ENCODE measurements at places on chromosomes 16 and 17.

DNA sequence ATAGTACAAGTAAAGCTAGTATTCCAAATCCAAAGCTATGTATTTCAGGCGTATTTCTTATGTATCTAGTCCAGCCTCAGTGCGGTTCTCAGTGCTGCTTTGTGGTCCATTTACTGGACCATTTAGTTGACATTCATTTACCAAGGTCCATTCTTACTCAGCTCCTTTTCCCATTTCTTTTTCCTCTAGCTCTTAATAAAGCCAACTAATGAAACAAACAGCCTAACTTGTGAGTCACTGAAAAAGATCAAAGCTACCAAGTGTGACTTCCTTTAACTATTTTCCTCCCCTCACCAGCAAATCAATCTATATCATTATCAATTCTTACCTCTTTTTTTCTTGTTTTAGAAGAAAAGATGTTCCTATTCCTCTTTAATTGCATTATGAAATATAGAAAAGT lies 64.0 kb downstream of the CYB561 start:
- no peak for DNase-seq

GRCh38 chr17:70091696-70092095 lies 16.7 kb downstream of the KCNJ16 start:
- DNase-seq = no peak

GRCh38 chr16:21523411-21524067 lies 75.8 kb upstream of the METTL9 start:
- no peak for DNase-seq

DNA sequence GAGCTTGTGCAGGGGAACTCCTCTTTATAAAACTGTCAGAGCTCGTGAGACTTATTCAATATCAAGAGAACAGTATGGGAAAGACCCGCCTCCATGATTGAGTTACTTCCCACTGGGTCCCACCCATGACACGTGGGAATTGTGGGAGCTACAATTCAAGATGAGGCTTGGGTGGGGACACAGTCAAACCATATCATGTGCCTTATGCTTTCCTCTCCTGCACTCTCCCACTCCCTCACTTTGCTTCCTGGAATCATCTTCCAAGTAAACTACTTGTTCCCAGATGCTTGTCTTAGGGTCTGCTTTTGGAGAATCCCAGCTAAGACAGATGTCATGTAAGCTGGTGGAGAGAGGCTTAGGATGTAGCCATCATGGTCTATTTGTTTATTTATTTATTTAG lies 271.2 kb downstream of the HAPSTR1 start:
- no peak for DNase-seq

GRCh38 chr17:64786337-64786736 lies 124.2 kb upstream of the SMURF2 start:
- no peak for DNase-seq

GRCh38 chr16:78686601-78687000 lies 587.1 kb downstream of the WWOX start:
- DNase-seq = no peak

GRCh38 chr16:50591800-50592771 lies 43.9 kb downstream of the NKD1 start:
- DNase-seq = no peak

DNA sequence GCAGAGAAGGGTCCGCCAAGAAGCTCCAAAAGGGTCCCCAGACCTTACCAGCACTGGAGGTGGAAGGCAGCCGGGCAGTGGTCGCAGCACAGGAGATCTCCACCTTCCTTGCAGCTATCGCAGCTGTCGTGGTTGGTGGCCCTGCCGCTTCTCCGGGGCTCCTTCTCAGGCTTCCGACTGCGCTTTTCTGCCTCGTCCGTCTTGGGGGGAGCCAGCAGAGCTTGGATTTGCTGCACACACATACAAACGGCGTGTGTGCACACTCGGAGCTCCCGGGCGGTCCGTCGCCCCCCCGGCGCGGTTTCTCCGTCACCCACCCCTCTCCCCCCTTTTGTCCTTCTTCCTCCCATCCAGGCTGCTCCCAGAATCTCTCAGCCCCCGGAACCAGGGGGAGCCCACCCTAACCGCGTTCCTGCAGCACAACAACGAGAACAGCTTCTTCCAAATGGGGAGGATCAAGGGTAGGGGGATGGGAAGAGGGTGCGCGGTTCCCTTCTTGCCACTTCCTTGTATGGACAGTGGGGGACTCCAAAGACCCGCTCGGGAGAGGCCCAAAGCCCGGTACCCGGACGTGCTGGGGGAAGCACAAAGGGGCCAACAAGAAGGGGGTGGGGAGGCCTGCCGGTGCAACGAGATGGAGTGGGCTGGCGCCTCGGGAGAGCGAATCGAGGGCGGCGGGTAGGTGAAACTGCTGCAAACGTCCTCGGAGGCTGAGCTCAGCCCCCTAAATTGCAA lies 1.1 kb downstream of the PHF12 start:
- peak; percentile 71 for DNase-seq

DNA sequence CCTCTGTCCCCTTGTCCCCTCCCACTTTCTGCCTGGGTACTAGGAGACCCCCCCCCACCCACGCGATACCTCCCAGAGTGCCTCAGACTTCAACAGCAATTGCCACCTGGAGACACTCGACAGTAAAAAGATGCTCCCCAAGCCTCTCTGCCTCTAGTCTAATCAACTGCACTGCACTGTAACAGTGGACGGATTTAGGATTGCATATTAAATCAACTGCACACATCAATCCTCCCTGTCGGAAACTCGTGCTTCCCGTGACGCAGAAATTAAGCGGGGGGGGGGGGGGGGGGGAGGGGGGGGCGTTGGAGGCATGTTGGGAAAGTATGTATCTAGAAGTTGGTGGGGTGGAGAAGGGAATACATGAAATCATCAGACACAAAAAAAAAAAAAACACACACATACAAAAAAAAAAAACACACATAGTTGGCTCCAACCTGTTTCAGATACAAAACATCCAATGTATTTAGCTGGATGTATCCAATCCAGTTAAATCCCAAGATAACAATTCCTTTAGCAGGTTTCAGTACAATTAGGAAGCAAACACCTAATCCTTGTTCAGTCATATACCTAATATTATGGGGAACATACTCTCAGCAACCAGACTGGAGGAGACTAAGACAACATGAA lies 29.7 kb downstream of the FAM222B start:
- DNase-seq = peak; percentile 62

DNA sequence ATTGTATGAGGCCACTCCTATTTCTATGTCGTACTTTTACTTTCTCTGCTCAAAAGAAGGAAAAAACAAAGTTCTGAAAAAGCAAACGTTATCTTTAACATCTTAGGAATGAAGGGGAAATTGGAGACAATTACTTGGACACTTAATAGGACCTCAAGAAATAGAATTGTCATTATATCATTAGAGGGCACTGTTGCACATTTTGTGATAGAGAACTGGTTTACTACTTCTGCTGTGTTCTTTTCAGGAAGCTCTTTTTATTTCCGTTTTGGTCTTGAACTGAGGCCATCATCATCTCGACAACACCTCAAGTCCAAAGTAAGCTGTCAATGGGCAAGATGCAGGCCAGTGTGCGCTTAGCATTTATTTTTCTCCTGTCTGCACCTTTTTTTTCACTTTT lies 14.6 kb downstream of the COG4 start:
- DNase-seq = peak; percentile 43

DNA sequence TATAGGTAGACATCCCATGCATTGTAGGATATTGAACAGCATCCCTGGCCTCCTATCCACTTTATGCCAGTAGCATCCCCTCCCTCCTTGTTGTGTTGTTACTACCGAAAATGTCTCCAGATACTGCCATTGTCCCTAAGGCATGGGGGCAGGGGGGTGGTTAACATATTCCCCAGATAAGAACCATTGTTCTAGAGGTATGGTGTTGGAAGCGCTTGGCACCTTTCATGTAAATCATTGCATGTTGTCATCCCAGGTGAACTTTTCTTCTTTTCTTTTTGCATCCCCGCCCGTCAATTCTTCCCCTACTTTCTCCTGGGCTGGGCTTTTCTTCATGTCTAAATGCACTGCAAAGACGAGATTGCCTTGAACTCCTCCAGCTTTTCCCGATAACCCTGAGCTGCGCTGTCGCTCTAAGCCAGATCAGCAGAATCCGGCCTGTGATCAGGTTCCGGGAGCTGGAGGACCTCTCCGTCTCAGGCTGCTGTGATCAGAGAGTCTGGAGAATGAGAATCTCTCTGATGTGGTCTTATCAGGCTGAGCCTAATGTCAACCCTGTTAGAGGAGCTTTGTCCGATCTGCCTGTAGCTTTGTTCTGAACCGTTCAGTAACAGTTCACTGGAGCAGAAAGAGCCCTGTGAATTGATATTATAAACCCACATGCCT lies 76.2 kb downstream of the RBFOX1 start:
- DNase-seq = no peak

- no peak for DNase-seq
Observed at GRCh38 chr17:18987230-18987610, 17.3 kb downstream of the FAM83G start.

DNA sequence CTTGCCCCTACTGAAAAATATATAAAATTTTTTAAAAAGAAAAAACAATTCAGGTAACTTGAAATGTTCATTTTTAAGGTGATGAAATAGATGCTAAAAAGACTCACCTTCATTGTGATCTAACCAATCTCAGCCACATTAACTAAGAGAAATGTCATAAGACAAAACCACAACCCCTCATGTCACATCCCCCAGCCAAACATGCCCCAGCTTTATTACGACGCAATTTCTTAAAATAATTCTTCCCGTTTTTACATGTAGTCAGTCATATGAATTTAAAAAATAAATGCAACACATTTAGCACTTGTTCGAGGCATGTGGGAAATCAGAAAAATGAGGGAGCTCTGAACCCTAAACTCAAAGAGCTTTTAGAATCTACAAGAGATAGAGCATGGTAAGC lies 9.5 kb downstream of the AMFR start:
- no peak for DNase-seq

GRCh38 chr16:57115168-57115513 lies 22.8 kb downstream of the CPNE2 start:
- DNase-seq = no peak

- DNase-seq = no peak
Observed at GRCh38 chr17:76405967-76406647, 21.7 kb downstream of the SPHK1 start.

All from CD4-positive, alpha-beta T cell treated with Interleukin-10 for 1 hour (primary cell).